BJ (cell line): ENCODE measurements at places on chromosomes 12 and 14. TPM values are rescaled to one million over a fixed set of nuclear protein-coding genes. Genes with fewer than 3 reads are reported as not detected.

LMO3 gene
- not detected in 2 replicates for polyA plus RNA-seq

SCARB1 gene
- 12.6 and 38.4 TPM in 2 replicates for polyA plus RNA-seq

TSPAN19 gene
- not detected in 2 replicates for polyA plus RNA-seq

LRRK2 gene
- 1.5 and 2.9 TPM in 2 replicates for polyA plus RNA-seq

ATL1 gene
- 4.5 and 5.5 TPM in 2 replicates for polyA plus RNA-seq

MARCHF9 gene
- 3.1 and 6.2 TPM in 2 replicates for polyA plus RNA-seq

CLEC4C gene
- polyA plus RNA-seq = not detected in 2 replicates

MYH6 gene
- polyA plus RNA-seq = not detected in 2 replicates

RTL1 gene
- polyA plus RNA-seq = not detected in 2 replicates

DAO gene
- polyA plus RNA-seq = not detected in 2 replicates

LRRC43 gene
- 0.71 and 1.6 TPM in 2 replicates for polyA plus RNA-seq

ASIC1 gene
- polyA plus RNA-seq = 4.9 and 7.0 TPM in 2 replicates

VWF gene
- 0.06 and 0.07 TPM in 2 replicates for polyA plus RNA-seq

SRRM4 gene
- polyA plus RNA-seq = not detected in 2 replicates

DNA sequence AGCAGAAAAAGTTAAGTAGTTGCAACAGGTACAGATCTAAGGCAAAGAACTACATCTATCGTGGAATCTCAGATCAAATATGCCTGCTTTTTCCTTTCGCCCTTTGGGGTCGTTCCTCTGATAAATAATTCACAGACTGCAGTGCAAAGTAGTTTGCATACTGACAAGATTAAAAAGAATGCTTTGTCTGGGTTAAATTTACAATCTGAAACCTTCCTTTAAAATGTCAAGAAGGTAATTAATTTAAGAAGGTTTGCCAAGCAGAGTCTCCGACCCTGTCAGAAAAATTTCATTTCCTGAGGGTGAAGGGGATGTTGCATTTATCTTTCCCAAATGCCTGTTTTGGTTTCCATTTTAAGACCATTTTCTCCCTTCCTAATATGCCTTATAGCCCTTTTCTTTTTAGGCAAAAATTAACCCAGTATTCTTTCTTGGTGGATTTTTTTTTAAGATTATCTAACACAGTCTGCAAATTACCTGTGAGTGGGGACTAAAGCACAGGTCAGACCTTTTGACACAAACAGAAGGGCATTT, 406.9 kb downstream of the LRIG3 start:
- no peak for DNase-seq

DNA sequence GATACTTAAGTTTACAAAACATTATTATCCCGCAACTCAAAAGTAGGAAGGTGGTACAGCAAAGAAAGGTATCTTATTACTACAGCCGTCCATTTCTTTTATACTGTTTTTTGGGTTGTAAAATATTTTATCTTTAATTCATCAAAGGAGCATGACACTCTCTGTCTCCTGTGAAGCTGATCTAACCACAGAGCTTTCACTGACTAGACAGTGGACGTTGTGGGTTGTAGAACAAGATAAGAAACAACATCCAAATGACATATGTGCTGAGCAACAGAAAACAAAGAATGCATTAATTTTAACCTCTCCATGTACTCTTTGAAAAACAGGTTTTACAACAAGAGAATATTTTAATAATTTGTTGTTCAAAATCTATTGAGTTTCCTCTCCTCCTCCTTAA, 195.9 kb upstream of the FBXO33 start:
- DNase-seq = no peak

DNA sequence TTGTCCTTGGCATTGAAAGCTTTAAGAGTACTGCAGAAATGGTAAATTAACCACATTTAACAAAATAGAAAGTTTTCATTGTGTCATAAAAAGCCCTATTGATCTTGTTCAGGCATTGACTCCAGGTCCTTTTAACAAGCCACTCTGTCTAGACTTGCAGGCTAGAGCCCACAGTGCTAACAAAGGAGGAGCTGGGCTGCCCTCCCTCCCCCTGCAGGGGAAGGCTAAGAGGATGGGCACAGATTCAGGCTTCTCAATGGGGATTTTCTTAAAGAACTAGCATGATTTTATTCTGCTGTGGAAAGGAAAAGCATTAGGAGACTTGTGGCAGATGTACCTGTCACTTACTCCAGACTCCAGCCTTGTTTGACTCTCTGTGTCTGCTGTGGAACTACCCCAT, 463.6 kb downstream of the NRXN3 start:
- DNase-seq = no peak

GRCh38 chr14:106038263-106038662, 511.9 kb downstream of the TMEM121 start:
- no peak for DNase-seq

- no peak for DNase-seq
These were observed 18.9 kb upstream of the CMKLR1 start for GRCh38 chr12:108357834-108358579.

GRCh38 chr14:81454572-81455218, 54.6 kb upstream of the STON2 start:
- no peak for DNase-seq

DNA sequence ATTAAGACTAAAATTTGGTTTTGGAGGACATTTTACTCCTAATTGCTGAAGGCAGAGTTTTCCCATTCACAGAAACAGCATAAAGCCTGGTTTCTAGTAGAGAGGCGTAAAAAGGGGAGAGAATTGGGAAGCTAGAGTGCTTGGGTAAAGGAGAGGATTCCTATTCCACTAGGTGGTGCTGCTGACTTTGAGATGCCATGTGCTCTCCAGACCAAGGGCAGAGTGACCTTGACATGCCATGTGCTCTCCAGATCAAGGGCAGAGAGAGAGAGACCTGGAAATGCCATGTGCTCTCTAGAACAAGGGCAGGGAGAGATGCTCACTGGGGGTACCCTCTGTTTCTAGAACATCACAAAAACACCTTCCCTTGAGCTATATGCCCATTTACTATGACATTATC, 176.2 kb upstream of the PDZRN4 start:
- no peak for DNase-seq

DNA sequence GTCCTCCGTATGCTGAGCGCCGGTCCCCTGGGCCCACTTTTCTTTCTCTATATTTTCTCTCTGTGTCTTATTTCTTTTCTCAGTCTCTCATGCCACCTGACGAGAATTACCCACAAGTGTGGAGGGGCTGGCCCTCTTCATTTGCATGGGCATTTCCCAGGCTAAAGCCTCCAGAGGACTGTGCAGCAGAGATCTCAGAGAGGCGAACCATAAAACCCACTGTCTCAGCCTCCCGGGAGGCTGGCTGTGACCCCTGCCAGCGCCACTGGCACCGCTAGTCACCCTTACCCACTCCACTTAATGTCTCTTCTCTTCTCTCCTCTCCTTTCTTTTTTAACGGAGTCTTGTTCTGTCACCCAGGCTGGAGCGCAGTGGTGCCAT, 7.1 kb upstream of the SERPINA9 start:
- no peak for DNase-seq

DNA sequence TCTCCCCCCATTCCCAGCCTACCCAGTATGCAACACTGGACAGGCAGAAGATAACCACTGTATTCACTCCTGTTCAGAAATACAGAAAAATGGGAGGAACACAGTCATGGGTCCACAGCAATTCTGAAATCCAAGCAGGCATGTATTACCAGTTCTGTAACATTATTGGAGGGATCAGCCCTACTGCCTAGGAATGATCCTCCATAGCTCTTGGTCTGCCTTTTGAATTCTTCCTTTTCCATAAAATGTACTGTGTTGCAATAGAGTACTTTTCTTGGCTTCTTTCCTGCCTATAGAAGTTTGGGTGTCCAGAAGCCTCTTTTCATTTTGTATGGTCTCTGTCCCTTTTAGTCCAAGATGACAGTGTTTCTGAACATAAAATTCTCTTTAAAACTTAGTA, 46.5 kb downstream of the SPATS2 start:
- no peak for DNase-seq

GRCh38 chr12:5789469-5789968, 155.5 kb downstream of the ANO2 start:
- peak; percentile 32 for DNase-seq

GRCh38 chr14:77918448-77918847, 118.5 kb downstream of the ADCK1 start:
- DNase-seq = no peak

DNA sequence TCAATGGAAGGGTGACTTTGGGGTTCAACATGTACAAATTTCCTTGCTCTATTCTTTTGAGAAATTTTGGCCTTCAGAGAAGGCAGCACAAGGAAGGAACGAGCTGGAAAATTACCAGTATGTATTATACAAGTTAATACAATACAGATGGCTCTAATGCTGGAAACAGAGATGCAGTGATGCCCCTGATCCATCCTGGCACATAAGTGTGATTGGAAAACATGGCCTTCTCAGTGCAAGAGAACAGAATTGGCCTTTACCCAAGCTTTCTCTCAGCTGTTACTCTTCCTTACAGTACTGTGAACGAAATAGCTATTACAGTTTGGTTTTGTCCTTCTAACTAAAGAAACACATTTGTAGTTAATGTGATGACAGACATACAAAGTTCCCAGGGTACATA, 102.5 kb upstream of the GPHB5 start:
- DNase-seq = no peak

GRCh38 chr12:106955377-106956047, at the start of gene TMEM263:
Gene TMEM263 (plus strand): TSS chr12:106955907. CDS start chr12:106967117, 11,210 bp downstream.
- peak; percentile 82 for DNase-seq

- no peak for DNase-seq
These were observed 392 bp downstream of the SLC15A4 start for GRCh38 chr12:128823216-128823915.

- no peak for DNase-seq
These were observed 7.6 kb downstream of the EGLN3 start for GRCh38 chr14:33943096-33943883.

- DNase-seq = no peak
These were observed 132.8 kb downstream of the TTLL5 start for GRCh38 chr14:75793806-75794205.

DNA sequence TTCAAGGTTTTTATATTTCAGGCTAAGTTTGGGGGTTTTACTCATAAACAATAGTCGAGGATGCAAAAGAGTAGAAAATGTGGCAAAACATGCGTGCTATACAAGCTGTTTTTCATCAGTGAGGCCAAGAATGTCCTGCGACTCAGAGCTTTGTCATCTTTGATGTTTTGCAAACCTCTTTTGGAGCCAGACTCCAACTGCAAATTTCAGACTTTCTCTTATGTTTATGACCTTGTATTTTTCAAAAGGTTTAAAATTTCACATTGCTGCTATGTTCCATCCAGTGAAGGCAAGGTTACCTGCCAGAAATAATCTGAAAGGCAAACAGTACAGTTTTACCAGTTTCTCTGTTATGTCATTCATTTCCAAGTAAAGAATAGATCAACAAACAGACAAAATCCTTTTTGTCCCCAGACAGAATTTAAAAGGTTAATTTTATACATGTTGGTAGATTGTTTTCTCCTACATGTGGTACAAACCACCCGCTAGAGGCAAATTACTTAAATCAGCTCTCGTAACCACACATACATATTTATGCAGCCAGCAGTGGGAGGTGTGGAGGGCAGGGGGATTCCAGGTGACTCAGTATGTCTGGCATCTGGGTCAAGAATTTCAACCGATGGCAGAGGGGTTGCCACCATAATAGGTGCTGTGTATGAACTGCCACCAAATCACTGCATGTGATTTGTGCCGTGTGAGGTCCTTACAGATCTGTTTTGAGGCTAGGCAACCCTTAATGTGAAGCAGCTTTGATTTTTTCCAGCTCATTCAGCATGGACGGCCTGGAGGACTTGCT, 119.8 kb upstream of the CPM start:
- peak; percentile 69 for DNase-seq

- DNase-seq = no peak
These were observed 151.4 kb upstream of the EEA1 start for GRCh38 chr12:93080452-93080851.

- DNase-seq = no peak
These were observed 326.0 kb downstream of the PRKD1 start for GRCh38 chr14:29601616-29602015.

DNA sequence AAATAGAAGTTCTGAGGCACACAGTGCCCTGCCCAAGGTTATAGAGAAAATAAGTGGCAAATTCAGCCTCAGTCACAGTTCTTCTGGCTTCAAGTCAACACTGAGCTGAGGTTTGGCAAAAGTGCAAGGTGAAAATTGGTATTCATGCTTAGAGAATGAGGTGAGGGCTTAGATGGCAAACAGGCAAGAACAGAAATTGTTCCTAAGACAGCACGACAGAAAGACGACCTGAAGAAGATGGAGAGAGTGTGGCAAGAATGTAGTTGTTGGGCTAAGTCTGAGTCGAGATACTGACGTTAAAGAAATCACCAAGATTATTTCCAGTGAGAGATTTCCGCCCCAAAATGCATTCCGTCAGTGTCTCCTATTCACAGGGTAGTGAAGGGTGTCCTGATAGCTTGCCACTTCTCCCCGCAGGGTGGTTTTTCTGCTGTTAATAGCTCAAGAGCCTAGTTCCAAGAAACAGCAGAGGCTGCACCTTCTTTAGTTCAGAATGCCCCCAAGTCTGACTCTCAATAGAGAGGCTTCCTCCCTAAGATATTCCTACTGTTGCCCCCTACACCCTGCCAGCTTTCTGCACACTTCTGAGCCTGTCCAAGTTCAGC, 260.8 kb upstream of the AMIGO2 start:
- no peak for DNase-seq

DNA sequence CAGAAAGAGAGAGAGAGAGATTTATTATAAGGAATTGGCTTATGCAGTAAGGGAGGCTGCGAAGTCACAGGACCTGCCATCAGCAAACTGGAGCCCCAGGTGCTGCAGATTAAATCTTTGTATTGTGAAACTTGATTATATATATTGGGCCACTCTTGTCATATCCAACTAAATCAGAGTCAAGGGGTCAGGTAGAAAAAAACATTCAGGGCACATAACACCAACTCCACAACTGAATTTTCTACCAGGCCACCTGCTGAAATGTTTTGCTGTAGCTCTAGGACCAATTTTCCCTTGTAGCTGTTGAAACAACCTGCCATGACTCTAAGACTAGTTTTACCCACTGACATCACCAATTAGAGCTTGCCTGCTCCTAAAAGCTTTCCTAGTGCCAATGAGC, 1240.8 kb downstream of the SLC16A7 start:
- DNase-seq = no peak

GRCh38 chr14:50040401-50040775, 76.0 kb downstream of the VCPKMT start:
- DNase-seq = no peak

- DNase-seq = no peak
These were observed 425.7 kb upstream of the PRICKLE1 start for GRCh38 chr12:43015090-43015737.

- DNase-seq = no peak
These were observed 128.8 kb downstream of the ITPR2 start for GRCh38 chr12:26704214-26704613.

DNA sequence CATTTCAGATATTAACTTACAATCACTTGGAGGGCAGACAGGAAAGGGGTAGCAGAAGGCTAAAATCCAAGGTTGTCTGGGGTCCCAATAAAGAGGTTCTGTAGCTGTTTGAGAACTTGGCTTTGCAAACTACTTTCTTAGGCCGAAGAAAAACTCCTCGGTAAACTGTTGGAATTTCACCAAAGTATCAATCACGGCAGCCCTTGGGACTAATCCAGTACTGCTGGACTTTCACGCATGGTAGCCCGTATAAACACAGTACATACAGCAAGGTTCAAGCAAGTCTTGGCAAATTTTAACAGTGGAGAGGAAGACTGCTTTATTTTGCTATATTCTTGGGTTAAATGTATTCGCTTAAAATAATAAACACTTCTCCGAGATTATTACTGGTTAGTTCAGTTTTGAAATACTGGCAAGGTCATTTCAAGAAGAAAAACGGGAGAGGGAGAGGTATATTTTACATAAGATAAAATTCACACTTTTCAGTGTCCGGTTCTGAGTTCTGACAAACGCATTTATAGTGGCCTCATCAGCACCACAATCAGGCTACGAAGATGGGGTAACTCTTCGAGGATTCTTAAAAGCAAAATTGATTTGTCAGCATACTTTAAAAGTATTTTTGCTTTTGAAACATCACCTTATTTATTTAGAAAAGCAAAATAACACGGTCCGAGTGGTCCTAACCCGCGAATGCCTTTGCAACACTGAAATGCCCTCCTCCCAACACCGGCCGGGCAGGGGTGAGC, 1.3 kb downstream of the SETD3 start:
- DNase-seq = no peak
